ENCODE measurements at places on chromosomes 3 and 15.

DNA sequence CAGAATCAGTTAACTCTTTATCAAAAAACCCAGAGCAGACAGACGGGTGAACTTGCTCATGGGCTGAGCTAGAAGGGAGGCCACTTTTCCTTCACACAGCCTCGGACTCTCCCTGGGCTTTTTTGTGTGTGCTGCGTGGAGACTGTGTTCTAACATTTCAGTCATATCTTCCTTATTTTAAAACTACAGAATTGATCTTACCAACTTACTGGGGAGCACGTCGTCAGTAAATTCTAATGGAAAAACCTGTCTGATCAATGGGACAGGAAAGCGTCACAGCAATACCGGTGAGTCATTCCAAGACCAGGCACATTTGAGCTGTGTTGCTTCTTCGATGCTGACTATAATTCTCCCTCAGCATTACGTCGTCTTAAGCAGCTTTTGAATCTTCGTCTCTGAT is 145.1 kb downstream of the LPP start:
- no peak for DNase-seq

DNA sequence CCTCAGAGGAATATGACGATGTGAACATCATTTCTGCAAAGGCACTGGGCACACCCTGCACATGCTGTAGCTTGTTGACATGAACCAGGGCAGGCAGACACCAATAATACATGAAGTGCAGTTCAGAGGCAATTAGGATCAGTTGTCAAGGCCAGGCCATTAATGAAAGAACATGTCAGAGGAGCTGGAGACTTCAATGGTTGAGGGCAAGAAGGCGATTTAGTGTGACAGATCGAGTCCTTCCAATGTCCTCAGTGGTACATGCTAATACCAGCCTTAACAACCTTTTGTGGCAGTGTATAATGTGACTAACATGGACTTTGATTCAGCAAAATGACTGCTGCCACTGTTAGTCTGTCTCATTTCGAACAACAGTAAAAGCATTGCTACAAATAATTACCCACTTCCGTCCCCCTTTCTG is 205.2 kb upstream of the NANOGP8 start:
- no peak for DNase-seq

- DNase-seq: no peak
Observed at GRCh38 chr3:66038384-66038725, 363 bp downstream of the MAGI1 start.

- DNase-seq: no peak
Observed at GRCh38 chr3:119378259-119378803, 84.1 kb downstream of the ARHGAP31 start.

- no peak for DNase-seq
Observed at GRCh38 chr3:58728723-58729122, 62.1 kb upstream of the FAM3D start.

DNA sequence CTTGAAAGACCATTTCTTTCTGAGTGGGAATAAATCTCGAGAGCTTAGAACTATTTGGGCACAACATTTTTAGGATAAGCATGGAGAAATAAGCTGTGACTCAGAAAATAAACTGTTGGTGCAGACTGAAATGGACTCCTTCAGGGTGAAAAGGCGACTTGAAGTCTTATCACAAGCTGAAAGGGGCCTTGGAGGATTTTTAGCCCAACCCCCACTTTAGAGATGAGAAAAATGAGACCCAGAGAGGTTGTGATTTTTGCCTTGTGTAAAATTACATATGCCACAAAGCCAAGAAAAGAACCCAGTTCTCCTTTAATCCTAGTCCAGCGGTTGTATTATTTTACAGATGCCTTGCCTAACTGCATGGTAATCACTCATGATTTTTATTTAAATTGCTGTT is 1.5 kb downstream of the ATP1B3 start:
- no peak for DNase-seq

DNA sequence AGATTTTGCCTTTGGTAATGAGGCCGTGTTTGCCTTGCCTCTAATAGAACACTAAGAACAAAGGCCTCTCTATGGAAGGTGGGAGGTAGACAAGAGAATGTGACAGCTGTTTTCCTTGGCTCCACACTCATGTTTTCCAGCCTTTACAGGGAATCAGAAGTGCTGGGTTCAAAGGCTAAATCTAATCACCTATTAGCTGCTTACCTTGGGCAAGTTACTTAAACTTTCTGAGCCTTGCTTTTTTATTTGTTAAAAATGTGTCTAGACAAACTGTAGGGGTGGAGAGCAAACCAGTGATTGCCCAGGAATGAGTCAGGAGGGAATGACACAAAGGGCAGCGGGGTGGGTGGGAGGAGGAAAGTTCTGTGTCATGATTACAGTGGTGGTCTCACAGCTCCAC is 179.0 kb downstream of the P3H2 start:
- no peak for DNase-seq

- no peak for DNase-seq
Observed at GRCh38 chr15:76823890-76824289, 81.2 kb downstream of the SCAPER start.

DNA sequence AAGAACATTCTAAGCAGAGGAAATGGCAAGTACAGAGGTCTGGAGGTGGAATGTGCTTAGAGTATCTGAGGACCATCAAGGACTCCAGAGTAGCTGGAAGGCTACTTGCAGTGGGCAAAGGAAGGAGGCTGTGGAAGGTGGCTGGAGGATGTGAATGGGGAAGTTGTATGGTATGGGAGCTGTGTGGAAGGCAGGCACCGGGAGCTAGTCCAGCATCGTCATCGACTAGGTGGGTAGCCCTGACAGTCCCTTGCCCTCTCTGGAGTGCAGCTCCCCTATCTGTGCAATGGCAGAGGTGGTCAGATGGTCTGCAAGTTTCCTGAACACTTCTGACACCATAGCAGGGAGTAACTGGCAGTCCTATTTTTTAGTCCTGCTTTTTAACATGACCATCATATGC is 19.3 kb downstream of the CCDC13 start:
- no peak for DNase-seq

GRCh38 chr15:61195116-61196002 is 33.7 kb downstream of the RORA start:
- no peak for DNase-seq

- DNase-seq: no peak
Observed at GRCh38 chr3:18245721-18246120, 179.4 kb downstream of the SATB1 start.
